ENCODE measurements at places on chromosomes 16 and 17.

DNA sequence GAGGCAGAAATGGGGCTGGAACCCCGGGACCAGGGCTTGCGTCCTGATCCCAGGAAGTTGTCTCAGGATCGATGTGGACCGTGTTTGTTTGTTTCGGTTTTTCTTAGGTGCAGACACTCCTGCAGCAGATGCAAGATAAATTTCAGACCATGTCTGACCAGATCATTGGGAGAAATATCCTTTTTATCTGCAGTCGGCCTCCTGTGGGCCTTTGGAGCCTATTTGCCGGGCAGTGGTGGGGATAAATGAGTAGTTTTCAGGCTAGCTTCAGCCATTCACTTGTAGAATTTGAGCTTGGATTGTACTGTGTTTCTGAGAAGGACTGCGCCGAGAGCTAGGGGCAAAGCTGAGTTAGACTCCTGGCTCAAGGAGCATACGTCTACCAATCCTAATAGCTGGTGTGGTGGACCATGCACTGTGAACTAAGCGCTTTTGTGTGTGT lies 816 bp downstream of the HSBP1 start:
- no peak for DNase-seq

GRCh38 chr17:17892009-17892408 lies 55.2 kb upstream of the SREBF1 start:
- DNase-seq = no peak

DNA sequence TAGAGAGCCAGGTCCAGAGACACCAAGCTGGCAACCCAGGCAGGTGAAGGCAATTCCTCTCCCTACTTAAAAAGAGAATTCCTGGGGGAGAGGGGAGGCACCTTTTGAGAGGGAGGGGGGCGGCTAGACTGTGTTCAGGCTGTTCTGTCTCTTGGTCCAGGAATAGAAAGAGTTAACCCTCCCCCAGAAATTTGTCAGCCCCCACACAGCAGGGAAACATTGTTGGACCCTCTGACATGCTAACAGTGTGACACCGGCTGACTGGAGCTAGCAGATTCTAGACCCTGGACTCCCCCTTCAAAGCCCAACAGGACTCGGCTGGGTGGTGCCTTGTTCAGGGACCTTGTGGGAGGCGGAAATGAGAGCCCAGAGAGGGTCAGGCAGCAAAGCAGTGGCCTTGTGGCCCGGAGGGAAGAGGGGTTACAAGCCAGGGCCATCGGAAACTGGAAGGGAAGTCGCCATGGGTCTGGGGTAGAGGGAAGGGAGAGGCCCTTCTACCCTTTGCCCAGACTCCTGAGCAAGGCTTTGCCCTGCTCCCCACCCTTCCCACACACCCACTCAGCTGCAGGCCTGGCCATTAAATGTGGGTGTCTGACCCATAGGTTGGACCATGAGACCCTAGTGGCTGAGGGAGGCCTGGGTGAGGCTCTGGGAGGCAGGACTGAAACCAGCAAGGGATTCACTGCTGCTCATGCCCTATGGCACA lies 44.6 kb downstream of the RAI1 start:
- no peak for DNase-seq

- DNase-seq = no peak
Observed at GRCh38 chr17:6090253-6090652, 20.1 kb downstream of the WSCD1 start.

DNA sequence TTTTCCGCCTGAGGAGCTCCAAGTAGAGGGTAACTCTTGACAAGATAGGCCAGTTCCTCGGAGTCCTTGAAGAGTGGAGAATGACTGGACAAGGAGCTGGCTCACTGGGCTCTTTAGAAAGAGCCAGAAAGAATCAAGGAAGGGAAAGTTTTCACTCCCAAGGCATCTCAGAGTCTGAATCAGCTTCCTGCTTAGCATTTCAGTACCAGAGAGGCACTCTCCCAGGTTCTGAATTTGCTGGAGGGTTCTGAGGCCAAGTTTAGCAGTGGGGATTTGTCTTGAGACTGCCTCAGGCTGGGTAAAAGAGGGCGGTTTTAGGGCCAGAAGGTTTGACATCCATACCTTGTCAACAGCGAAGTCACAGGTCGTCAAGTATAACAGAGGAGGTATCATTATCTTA lies 25.5 kb downstream of the GP2 start:
- no peak for DNase-seq

DNA sequence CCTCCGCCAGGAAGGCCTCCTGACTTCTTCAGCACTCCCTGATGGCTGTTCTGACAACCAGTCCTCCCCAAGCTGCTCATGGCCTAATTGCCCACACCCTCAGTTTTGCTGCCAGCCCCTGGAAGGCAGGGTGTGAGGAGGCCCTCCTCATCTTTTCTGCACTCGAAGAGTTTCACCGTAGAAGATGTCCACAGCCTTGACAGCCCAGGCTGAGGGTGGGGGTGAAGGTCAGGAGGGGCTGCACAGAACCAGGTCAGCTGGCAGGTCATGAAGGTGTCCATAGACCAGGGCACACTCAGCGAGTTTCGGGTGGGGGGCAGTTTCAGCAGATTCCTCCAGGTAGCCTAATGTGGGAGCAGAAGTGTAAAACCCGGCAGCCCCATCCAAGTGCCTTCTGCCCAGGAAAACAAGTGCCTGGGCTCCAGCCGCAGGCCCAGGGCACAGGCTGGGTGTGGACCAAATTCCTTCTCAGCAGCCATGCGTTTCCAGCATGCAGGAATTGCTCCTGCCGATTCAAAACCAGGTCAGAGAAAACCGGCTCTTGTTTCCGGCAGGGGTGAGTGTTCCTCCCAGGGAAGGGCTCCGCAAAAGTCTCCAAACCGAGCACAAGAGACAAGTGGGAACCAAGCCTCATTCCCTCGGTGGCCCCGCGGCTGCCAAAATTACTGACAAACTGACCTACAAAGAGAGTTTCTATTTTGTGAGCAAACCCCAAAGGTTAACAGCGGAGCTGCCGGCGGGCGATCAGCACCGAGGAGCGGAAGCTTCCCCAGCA lies 228.8 kb downstream of the C16orf78 start:
- no peak for DNase-seq

GRCh38 chr16:35171106-35171505 lies 1711.7 kb downstream of the TP53TG3F start:
- DNase-seq = no peak

- no peak for DNase-seq
Observed at GRCh38 chr16:2512735-2513404, 882 bp upstream of the ATP6V0C start.

DNA sequence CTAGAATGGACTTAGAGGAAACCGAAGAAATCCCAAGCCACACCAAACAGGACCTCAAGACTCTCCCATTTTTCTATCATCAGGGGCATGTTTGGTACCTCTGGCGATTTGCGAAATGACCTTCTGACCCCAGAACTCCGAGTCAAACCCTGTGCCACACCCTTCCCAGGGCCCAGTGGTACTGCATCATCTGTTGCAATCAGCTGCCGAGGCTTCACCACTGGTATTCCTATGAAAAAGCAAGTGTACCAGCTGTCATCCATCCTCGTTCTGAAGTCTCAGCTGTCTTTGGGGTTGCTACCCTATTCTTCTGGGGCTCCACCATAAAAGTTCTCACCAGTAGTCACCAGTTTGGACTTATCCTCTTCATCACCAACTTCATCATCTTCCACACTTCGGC lies 2.3 kb upstream of the RSKR start:
- no peak for DNase-seq

- DNase-seq = peak; percentile 47
Observed at GRCh38 chr16:68995011-68995504, 110.4 kb upstream of the HAS3 start.

- DNase-seq = no peak
Observed at GRCh38 chr17:61414141-61414935, 14.7 kb downstream of the TBX2 start.

DNA sequence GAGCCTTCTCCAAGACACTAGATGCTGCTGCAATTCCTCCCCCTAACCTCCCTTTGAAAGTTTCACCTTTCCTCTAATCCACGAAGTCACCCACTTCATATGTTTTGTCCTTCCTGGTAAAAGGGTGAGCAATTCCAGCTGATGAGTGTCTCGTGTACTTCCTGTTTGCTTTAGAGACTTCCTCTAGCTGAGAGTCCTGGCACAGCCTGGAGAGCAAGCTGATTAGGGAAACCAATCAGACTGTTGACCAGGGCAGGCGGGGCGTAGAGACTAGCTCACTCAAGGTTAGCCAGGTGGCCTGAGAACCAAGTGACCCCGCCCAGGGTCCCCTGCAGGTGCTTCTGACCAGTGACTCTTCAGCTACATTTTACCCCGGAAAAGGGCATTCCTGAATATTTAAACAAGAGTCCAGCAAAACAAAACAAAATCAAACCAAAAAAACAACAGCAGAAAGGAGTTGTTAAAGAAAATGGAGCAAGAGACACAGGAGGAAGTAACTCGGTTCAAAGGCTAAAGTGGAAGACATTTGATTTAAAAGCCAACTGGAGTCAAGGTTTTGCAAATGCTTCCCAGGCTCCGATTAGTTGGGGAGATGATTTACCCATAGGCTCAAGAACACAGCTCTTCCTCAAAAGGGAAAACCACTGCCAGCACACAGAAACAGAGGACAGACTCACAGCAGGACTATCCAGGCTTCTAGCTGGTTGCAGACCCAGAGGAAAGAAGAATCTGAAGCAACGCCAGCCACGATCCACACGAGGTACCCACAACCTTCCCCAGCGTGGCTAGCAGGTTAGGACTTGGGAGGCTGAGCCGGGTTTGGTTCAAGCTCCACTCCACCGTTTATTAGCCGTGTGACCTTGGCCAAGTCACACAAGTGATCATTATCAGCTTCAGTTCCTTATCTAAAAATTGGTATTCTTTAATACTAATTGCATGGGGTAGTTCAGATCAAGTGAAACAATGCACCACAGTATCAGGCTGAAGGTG lies 13.4 kb downstream of the HSPB9 start:
- DNase-seq = no peak

DNA sequence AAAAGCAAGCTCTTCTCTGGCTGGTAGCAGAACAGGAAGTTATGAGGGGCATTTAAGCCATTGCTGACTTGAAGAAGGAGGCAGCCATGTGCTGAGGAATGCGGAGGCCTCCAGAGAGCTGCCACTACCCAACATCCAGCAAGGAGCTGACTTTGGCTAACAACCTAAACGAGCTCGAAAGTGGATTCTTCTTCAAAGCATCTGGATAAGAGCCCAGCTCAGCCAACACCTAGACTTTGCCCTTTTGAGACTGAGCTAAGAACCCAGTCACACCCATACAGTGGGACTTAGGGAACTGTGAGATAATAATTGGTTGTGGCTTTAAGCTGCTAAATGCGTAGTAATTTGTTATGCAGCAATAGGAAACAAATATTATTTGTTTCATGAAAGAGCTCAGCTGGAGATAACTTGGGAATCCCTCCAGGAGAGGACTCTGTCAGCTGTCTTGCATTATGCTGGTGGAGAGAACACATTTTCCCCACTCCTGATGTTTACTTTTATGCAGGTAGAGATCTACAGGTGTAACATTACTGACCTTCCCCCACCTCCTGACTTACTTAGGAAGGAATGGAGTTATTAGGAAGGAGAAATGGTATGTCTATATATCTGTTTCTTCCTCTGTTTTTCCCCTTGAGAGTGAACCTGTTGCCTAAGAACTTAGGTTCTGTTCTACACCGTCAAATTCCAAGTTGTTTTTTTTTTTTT lies 52.7 kb upstream of the ZNF629 start:
- DNase-seq = no peak

DNA sequence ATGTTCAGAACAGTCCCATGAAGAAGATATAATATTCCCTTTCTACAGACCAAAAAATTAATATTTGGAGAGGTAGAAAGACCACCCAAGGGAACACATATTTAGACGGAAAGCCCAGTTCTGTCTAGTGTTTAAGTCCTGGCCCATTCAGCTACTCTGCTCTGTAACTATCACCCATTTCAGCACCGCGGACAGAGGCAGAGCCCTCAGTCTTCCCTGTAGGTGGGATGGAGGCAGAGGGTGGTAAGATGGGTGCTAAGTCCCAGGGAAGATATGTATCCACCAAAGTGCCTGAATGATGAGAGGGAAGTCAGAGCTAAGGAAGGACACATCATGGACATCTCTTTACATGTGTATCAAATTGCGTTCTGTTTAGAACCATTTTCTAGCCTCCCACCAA lies 27.8 kb upstream of the C16orf78 start:
- DNase-seq = peak; percentile 26

GRCh38 chr16:78727536-78727935 lies 628.1 kb downstream of the WWOX start:
- DNase-seq = no peak

DNA sequence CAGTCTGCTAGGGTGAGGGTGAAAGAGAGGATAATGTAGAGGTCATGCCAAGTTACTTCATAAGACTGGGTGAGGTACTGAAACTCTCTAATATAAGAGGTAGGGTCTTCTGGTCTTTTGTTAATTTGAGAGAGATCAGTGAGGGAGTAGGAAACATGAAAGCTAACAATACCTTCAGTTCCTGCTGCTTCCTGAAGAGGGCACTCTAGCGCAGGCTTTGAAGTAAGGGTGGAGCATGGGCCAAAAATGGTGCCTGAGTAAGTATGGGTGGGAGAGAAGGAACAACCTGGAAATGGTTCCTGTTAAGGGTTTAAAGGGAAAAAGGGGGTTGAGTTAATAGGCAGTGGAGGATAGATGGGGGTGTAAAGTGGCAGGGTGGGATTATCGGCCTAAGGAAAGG lies 2449.5 kb downstream of the TP53TG3F start:
- DNase-seq = no peak

- no peak for DNase-seq
Observed at GRCh38 chr17:36778448-36778847, 158.8 kb upstream of the LHX1 start.

GRCh38 chr17:27315796-27316465 lies 22.0 kb downstream of the WSB1 start:
- DNase-seq = no peak

Data from GM12865 (cell line).